ENCODE measurements at places on chromosomes 12 and 14.

GRCh38 chr14:86057018-86057667 is 527.2 kb downstream of the FLRT2 start:
- DNase-seq = peak; percentile 53

DNA sequence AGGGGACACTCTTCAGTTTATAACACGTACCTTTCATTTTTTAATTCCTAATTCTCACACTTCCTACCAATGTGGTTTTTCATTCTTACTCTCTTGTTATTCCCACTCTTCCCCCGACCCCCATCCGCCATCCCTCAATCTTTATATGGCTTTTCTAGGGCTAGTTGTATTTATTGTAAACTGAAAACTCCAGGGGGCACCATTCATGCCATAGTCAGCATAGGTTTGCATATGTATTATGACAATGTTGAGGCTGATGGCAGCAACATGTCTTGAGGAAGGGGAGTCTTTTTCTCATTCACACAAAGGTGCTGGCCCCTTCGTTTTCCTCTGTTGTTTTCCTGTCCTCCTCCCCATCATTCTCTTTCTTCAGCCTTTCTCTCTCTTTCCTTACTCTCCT is 27.7 kb upstream of the LTA4H start:
- peak; percentile 22 for DNase-seq

- no peak for DNase-seq
Measured at GRCh38 chr12:124917135-124917840, 2.8 kb upstream of the UBC start.

- no peak for DNase-seq
Measured at GRCh38 chr14:97477353-97477752, 680.2 kb downstream of the VRK1 start.

DNA sequence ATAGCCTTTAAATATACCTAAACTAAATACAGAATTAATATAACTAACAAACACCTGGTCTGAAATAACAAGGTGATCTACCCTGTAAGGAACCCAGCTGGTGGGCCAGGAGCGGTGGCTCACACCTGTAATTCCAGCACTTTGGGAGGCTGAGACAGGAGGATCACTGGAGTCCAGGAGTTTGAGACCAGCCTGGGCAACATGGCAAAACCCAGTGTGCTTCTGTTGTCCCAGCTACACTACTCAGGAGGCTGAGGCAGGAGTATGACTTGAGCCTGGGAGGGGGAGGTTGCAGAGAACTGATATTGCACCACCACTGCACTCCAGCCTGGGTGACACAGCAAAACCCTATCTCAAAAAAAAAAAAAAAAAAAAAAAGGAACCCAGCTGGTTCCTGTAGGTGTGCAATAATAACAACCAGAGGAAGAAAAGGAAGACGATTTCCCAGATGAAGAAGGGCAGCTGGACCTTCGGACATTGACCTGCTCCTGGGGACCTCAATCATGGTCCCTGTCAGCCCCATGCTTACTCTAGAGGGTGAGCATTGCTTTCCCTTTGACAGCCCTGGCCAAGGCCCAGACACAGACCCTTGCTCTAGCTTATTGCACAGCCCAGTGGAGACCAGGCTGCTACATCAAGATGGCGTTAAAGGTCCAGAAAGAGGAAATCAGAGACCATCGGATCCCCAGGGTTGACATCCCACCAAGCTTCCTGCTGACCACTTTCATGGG is 5.4 kb downstream of the FOS start:
- no peak for DNase-seq

- no peak for DNase-seq
Measured at GRCh38 chr12:51901121-51901817, 6.0 kb upstream of the ACVRL1 start.

GRCh38 chr14:51107801-51108200 is 12.9 kb upstream of the TRIM9 start:
- DNase-seq = no peak

GRCh38 chr12:67649261-67649569 is 670 bp downstream of the DYRK2 start:
- no peak for DNase-seq

DNA sequence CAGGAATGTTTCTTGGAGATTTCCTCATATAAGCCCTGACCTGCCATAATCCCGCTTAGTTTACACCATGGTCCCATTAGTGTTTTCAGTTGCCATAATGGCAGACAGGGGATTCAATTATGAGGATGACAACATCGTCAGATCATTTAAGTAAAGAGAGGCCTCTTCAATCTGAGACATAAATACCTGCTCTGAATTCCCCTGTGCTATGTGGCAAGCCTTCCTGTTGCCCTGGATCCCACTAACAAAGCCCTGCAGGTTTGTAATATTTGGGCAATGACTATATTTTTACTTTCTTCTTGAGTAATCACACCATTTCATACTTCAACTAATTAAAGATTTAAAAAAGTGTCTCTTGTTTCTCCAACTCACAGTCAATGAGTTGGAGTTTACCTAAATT is 108.9 kb downstream of the TRAFD1 start:
- no peak for DNase-seq

DNA sequence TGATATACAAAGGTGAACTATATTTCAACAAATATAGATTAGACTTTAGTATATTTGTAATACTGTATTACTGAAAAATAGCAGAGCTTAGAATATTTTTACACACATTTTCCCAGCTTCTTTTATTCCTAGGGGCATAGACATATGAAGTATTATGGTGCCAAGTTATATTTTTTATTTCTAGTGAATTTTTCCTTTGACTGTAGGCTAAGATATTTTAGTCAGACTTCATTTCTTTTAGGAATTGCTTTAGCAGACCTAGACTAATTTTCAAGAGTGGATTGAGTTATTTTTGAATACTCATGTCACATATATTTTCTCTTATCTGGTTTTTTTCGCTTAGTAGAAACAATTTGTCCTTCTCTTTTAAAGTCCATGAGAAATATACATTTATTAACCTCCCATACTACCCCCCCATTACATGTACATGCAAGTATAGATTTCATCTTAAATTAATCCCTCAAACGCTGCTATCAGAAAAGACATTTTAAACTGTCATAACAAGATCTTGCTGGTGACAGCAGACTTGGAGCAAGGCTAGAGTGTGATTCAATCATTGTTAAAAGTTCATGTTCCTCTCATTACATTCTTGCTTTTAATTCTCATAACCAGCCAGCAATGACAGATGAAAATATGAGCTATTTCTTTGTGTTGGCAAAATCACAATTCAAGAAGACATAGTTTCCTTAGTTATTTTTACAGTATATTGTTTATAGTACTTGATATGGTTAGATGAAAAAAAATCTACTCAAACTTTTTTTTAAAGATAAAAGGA is 456.1 kb downstream of the AEBP2 start:
- DNase-seq = no peak

DNA sequence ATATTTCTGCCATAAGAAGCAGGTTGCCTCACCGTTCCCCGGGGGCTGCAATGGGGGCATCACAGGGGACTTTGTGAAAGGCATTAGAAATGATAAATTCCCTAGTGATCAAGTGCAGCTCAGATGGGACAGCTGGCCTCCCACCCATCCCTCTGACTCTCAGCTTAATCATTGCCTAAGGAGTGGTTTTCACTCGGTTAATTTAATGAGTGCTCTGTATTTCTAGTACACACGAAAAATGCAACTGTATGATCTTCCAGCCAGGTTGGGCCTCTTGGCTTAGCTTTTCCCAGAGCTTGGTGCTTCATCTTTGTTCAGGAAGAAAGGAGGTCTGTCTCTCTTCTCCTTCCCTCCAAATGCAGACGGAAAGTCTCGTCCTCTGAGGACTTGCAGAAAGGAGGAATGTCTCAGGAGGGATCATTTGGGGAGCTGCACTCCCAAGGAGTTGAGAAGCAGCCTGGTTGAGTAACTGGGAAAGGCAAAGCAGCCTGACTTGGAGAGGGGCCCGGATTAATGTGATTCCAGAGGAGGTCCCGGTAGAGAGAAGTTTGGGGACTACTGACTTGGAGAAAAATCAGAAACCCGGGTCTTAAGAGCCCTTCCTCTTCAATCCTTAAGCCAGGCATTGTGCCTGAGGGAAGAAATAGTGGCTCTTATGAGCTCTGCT is 7.2 kb downstream of the CD9 start:
- no peak for DNase-seq

DNA sequence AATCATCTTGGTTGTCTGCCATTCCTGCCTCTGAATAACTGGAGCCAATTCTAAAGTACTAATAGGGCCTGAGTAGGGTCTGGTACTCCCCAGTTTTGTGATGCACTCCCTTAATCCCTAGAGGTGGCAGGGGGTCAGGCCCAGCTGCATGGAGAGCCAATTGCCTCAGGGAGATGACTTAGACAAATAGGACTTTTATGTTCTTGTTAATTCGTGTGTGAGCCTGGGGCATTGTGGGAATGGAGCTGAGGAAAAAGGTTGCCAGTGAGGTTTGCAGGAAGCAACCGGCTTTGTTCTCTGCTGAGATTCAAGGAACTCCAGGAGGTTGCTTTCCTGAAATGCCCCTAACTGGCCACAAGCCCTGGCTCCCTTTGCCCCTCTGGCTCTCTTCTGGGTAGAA is 6.8 kb upstream of the DCD start:
- no peak for DNase-seq

DNA sequence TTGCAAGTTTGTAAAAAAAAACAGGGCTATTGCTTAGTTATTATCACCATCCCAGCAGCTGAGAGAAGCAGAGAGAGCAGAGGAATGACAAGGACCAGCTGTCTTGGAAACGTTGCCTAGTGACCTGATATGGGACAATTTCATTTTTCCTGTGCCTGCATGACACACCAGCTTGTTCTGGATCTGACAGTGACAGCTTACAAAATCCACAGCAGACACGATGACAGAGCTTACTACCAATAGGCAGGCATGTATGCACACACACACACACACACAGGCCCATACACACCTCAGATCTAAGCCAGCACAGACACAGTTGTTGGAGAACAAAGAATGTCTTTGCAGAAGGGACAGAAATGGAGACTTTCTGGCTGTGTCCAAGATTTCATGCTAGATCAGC is 25.4 kb downstream of the HSPB8 start:
- DNase-seq = no peak

GRCh38 chr12:76256904-76257303 is 91.3 kb downstream of the BBS10 start:
- DNase-seq = no peak

- no peak for DNase-seq
Measured at GRCh38 chr12:109947521-109947920, 47.4 kb downstream of the TCHP start.

DNA sequence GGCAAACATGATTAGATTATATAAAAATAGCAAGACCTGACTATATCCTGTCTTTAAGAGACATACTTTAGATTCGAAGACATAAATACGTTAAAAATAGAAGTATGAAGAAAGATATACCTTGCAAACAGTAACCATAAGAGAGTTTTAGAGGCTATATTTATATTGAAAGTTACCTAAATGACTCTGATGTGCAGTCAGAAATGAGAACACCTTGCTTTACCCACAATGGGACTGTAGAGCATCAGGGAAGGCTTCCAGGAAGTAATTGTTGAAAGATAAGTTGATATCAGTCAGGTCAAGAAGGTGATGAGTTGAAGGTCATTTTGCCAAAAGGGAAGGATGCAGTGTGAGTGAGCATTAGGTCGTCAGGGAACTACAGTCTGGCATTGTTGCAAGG is 110.2 kb downstream of the NEDD1 start:
- DNase-seq = no peak

GRCh38 chr14:31419967-31420318 is 407 bp downstream of the HEATR5A start:
- peak; percentile 34 for DNase-seq

GRCh38 chr14:20455355-20456300 is 602 bp downstream of the APEX1 start:
- DNase-seq = peak; percentile 85

DNA sequence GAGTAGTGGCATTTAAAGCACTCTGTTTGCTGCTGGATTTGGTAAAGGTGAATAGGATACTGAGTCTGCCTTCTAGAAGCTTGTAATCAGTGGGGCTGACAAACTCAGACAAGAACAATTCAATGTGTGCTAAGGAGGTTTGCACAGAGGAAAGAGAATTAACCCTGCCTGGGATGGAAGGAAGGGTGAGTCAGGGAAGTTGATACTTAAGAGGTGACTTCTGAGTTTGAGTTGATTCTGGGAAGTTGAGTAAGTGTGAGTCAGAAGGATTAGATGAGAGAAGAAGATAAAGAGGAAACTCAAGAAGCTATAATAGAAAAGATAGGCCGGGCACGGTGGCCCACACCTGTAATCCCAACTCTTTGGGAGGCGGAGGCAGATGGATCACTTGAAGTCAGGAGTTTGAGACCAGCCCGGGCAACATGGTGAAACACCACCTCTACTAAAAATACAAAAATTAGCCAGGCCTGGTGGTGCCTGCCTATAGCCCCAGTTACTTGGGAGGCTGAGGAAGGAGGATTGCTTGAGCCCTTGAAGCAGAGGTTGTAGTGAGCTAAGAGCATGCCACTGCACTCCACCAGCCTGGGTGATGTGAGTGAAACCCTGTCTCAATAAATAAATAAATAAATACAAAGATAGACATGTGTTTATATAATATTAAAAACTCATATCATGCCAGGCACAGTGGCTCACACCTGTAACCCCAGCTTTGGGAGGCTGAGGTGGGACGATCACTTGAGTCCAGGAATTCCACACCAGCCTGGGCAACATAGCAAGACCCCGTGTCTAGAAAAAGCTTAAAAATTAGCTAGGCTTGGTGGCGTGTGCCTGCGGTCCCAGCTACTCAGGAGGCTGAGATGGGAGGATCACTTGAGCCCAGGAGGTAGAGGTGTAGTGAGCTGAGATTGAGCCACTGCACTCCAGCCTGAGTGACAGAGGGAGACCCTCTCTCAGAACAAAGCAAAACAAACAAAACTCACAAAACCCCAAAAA is 126.8 kb upstream of the CPM start:
- DNase-seq = no peak

GRCh38 chr14:24243336-24243836 is 963 bp upstream of the TINF2 start:
- DNase-seq = no peak

GRCh38 chr12:69644511-69644910 is 33.8 kb upstream of the LRRC10 start:
- DNase-seq = no peak

- DNase-seq = no peak
Measured at GRCh38 chr12:46451276-46452021, 78.9 kb upstream of the SLC38A2 start.

DNA sequence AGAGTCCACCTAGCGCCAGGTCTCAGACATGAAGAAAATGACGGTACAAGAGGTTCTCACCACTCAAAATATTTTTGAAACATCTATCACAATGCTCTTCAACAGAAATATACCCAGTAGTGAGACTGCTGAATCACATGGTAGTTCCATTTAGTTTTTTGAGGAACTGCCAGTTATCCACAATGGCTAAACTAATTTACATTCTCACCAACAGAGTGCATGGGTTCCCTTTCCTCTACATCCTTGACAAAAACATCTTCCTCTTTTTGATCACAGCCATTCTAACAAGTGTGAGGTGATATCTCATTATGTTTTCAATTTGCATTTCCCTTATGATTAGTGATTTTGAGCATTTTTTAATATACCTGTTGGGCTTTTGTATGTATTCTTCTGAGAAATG is 5.7 kb upstream of the GPR65 start:
- no peak for DNase-seq

- DNase-seq = no peak
Measured at GRCh38 chr12:30968211-30968610, 41.7 kb downstream of the TSPAN11 start.

GRCh38 chr12:31715283-31715825 is 13.5 kb downstream of the AMN1 start:
- no peak for DNase-seq

- no peak for DNase-seq
Measured at GRCh38 chr12:109744026-109744425, 30.4 kb downstream of the FAM222A start.

- DNase-seq = no peak
Measured at GRCh38 chr12:71536939-71537622, 97.5 kb downstream of the LGR5 start.

- DNase-seq = no peak
Measured at GRCh38 chr12:47382305-47382704, 302.5 kb upstream of the AMIGO2 start.

Measured in NCI-H2081 (cell line).